Left cardiac atrium (tissue), 4 donors: ENCODE measurements at places on chromosomes 16 and 17. TPM values are rescaled to one million over a fixed set of nuclear protein-coding genes. Genes with fewer than 3 reads are reported as not detected.

TIGD7 gene
- total RNA-seq: 9.8 TPM

GRCh38 chr17:37147301-37147812 is 198.6 kb downstream of the AATF start:
- no peak for DNase-seq

GRCh38 chr16:14041164-14041563 is 30.0 kb upstream of the MRTFB start:
- DNase-seq: no peak

GRCh38 chr16:69555437-69555836 is 10.3 kb upstream of the NFAT5 start:
- DNase-seq: no peak

DNA sequence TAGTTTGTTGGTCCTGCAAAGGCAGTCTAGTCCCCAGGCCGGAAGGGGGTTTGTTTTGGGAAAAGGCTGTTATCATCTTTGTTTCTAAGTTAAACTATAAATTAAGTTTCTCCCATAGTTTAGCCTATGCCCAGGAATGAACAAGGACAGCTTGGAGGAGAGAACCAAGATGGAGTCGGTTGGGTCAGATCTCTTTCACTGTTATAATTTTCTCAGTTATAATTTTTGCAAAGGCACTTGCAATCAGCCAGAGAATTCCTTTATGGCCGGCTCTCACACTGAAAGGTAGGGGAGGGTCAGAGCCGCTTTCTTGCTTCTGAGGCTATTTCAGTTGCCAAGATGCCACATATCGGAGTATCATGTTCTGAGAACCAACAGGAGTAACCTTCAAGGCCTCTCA is 59.2 kb upstream of the ATF7IP2 start:
- DNase-seq: no peak

DNA sequence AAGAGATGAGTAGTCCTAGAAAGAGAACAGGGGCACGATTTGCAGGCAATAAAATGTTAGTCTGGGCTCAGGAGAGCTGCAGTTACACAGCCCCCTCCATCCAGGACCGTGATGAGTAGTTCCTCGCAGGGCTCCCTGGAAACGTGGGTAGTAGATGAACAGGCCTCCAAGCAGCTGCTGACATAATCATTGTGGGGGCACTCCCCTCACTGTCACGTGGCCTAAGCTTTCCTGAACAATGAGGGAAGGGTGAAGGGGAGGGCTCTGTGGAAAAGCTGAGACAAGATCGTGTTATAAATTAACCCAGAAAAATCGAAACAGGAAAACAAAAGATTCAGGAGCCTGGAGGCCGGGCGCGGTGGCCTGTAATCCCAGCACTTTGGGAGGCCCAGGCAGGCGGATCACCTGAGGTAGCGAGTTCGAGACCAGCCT is 1.3 kb upstream of the PER1 start:
- DNase-seq: peak; percentile 89

DNA sequence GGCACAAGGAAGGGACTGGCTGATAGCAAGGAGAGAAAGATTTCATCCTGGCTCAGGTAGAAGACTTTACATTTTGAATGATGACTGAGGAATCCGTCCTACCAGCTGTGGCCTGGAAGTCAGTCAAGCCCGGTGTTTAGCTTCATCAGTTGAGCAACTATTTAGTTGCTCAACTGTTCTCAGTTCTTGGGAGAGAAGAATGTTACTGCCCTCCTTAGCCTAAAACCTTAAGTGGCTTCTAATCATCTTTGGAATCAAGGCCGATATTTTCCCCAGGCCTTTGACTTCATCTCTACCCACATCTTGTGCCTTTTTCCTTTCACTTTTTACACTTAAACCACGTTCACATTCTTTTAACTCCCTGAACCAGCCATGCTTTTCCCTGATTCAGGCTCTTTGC is 17.3 kb upstream of the RBL2 start:
- no peak for DNase-seq

DNA sequence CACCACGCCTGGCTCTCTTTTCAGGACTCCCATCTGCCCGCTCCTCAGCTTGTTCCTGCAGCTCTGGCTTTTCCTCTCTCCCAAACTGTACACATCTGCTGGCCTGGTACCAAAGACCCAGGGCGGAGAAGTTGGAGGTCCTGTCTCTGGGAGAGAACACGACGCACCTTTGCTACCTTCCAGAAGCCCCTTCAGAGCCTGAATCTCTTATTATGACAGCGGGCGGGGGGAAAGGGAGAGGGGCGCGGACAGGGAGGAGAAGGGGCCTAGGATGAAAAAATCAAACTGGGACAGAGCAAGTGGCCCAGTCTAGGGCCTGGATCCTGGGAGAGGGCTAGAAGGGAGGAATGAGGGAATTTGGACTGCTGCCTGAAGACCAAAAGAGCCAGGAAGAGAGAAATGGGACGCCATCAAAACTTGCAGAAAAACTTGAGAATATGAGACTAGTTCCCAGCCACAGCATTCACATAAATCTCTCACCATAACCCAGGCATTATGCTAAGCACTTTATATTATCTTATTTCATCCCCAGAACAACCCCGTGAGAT is 2.5 kb upstream of the PER1 start:
- DNase-seq: no peak

- DNase-seq: no peak
Observed at GRCh38 chr17:49390548-49391324, 23.9 kb downstream of the PHB1 start.

DNA sequence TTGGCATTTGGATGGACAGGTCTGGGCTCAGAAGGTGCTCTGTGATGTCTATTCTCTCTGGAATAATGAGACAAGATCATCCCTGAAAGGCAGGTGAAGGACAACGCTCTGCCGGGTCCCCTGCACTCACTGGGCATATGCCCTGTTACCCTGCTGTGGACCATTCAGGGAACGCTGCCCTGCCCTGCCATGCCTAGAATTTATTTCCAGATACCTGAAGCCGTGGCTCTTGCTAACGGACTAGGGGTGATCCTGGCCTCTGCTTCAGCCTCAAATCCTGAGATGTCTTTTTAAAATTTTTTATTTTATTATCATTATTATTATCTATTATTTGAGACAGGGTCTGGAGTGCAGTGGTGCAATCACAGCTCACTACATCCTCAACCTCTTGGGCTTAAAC is 3.9 kb downstream of the SLC5A11 start:
- DNase-seq: no peak
